Activated CD8-positive, alpha-beta memory T cell treated with anti-CD3 and anti-CD28 coated beads for 1 hour (primary cell): ENCODE measurements at places on chromosomes 4 and X.

DNA sequence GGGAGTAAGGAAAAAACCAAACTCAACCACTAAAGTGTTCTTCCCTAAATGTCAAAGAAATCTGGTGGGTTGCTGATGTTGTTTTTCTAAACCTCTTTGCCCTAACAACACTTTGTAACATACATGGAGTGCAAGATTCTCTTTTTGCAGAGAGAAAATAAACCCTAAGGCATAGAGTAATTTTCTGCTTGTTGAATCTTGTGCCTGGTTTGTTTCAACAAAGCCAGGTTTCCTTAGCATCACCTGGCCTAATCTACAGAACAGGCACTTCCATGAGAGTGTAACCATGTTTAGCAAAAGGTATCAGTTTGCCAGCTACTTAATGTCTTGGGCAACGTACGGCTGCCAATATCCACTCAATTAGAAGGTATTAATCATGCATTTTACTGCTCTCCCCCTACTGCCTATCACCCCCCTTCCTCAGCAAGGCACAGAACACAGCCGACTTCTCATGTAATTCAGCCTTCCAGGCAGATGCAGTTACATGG lies 219.2 kb downstream of the MAML3 start:
- DNase-seq, result no peak

GRCh38 chrX:35829501-35829900 lies 31.4 kb downstream of the MAGEB16 start:
- no peak for DNase-seq

- no peak for DNase-seq
Measured at GRCh38 chrX:133586443-133586842, 171.2 kb upstream of the GPC4 start.

- no peak for DNase-seq
Measured at GRCh38 chr4:108700081-108700757, 49.8 kb downstream of the OSTC start.

GRCh38 chrX:42803320-42803719 lies 25.4 kb upstream of the PPP1R2C start:
- no peak for DNase-seq

GRCh38 chrX:153477901-153478300 lies 7.5 kb upstream of the HAUS7 start:
- no peak for DNase-seq

- DNase-seq, result no peak
Measured at GRCh38 chr4:74451214-74451661, 6.3 kb downstream of the AREG start.

GRCh38 chr4:88535090-88535755 lies 11.6 kb upstream of the PYURF start:
- DNase-seq, result no peak

- no peak for DNase-seq
Measured at GRCh38 chrX:54045563-54046228, 1.4 kb upstream of the PHF8 start.

- no peak for DNase-seq
Measured at GRCh38 chrX:110791071-110791470, 4.5 kb downstream of the CHRDL1 start.

GRCh38 chrX:140507223-140507981 lies 2.5 kb upstream of the SOX3 start:
- DNase-seq, result no peak

- DNase-seq, result no peak
Measured at GRCh38 chr4:47705326-47705981, 132.4 kb downstream of the CORIN start.

DNA sequence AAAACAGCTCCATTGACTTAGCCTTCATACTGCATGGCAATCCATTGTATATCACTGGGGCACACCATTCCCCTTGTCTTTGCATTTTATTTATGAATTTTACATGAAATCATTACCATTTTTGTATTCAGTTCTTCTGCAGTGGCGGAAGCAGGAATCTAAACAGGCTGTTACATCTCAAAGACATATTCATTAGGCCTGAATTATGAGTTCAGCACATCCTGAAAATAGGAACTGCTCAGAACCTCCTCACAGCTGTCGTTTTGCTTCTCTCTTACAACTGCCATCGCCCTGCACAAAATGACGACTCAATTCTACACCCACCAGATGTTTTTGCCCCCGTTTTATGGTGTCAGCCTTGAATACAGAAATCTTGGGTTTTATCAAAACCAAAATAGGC lies 474.4 kb upstream of the MAGEB18 start:
- DNase-seq, result no peak

- DNase-seq, result peak; percentile 15
Measured at GRCh38 chrX:72094894-72095293, 36.8 kb downstream of the RTL5 start.

- DNase-seq, result no peak
Measured at GRCh38 chr4:14867847-14868246, 134.4 kb upstream of the CPEB2 start.

GRCh38 chr4:22754116-22754515 lies 61.4 kb downstream of the GBA3 start:
- no peak for DNase-seq

DNA sequence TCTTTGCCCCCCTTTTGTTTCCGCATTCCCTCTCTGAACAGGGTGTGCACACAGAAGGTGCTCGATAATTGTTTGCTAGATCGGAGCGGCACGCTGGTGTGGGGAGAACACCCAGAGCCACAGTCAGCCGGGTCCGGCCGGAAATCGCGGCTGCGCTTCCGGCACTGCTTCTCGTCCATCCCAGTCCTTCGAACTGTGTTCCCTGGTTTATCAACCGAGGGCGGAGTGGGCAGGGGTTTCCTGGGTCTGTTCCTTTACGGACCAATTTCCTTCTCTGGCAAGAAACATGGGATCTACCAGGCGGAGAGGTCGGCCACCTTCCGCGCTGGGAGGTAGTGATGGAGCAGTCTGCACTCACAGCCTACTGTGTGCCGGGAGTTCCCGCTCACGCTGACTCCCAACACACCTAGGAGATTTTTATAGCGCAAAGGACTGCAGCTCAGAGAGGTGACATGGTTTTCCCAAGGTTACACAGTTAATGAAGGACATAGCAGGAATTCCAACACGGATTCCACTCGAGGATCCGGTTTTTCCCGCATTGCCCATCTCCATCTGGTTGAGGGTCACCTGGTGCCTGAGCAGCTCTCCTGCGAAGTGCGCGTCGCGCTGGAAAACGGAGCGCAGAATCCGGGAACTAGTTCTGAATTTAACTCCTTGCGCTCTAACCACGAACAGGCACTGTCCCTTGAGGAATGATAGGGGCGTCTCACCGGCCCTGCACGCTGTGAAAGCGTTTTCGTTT lies 6.8 kb downstream of the MSX1 start:
- no peak for DNase-seq

- no peak for DNase-seq
Measured at GRCh38 chrX:119687661-119688413, 5.1 kb downstream of the SEPTIN6 start.

DNA sequence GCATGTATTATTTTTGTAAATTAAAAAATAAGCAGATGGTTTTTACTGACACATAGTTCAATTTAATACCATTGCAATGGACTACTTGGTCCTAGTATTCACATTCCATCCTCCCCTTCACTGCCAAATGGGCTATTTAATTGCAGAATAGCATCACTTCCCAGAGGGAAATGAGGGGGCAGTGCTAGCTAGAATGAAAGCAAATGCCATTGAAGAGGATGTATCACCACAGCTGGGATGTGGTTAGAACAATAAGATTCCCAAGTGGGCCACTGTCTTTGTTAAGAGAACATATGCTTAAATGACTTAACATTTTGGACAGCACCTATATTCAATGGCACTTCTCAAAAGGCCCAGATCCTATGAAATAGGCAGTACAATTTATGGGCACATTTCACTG lies 224.7 kb downstream of the RBMX2 start:
- DNase-seq, result no peak

- DNase-seq, result no peak
Measured at GRCh38 chr4:124564121-124564520, 148.4 kb downstream of the ANKRD50 start.

- DNase-seq, result no peak
Measured at GRCh38 chrX:38868941-38869401, 67.7 kb downstream of the MID1IP1 start.

- no peak for DNase-seq
Measured at GRCh38 chr4:3340038-3340699, 47.3 kb downstream of the RGS12 start.

- no peak for DNase-seq
Measured at GRCh38 chr4:82728301-82728700, 70.3 kb downstream of the SCD5 start.

GRCh38 chrX:64205735-64206501 lies 410 bp upstream of the AMER1 start:
- peak; percentile 66 for DNase-seq

DNA sequence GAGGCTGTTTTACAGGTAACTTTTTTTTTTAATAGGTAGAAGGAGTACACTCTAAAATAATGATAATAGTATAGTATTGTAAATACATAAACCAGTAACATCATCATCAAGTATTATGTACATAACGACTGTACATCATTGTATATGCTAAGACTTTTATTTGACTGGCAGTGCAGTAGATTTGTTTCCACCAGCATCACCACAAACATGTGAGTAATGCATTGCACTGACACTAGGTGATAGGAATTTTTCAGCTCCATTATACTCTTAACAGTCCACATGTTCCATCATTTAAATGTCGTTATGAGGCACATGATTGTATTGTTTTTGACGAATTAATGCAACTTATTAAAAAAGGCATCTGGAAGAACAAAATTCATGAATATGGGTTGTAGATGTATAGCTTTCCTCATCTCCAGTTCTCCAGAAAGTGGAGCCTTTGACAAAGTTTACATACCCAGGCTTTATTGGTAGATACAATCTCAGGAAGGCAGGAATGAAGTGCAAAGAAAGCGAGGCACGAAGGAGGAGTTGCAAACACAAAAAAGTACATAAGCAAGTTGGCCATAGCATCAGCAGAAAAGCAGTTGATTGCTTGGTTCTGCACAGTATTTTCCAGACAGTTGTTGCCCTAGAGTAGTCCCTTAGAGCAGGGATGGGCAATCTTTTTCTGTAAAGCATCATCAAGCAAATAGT lies 336.9 kb upstream of the NR3C2 start:
- no peak for DNase-seq

DNA sequence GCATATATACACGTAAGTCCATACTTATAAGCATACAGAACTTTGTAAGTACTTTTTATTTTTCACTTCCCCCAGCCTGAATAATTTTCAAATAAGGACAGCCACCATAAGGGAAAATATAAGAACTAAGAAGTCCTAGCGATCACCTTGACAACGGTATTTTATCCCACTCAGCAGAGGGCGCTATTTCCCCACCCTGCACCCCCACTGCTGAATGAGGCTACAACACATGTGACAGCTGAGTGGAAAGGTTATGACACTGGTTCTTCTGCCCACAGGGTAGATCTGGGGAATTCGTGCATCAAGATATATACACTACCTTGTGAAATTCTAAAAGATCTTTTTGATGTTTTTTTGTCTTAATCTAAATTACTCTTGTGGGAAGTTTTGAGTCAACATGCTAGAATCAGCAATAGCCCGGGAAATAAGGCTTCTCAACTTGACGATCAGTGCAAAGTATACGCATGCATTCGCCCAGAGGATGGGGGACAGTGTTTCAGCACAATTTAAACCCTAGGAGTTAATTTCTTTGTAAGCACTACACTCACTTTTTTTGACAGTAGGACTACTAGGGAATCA lies 151.5 kb downstream of the CORIN start:
- peak; percentile 22 for DNase-seq

DNA sequence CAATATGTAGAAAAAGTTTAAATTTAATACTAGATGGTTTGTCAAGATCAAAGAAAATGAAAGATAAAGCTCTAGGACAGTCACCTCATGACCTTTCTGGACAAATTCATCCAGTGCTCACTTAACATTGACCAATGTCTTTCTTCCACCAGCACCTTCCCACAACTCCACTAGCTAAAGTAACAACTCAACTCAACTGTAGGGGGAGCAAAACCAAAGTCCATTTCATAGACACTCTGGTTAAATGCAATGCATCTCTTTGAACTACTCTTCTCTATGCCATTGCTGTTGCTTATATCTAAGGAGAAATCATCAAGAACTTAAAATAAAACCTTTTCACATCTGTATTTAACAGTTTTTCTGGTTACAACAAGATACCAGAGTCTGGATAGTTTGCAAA lies 25.1 kb downstream of the UGT2B4 start:
- no peak for DNase-seq

DNA sequence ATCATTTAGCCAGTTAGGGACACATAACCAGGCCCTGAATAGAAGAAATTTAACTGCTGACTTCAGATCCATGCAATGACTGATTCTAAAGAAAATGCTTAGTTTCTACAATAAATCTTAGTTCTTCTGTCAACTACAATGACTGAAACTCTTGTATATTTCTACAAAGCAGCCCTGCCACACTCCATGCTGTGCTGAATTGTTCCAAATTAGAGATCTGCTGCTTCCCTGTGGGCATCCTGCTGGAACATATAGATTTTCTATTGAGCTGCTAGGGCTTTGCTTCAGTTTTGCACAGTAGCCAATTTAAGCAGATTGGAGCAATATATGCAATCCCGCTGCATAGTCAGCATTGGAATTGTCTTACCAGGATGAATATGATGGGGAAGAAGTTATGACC lies 312.8 kb upstream of the SMIM31 start:
- DNase-seq, result no peak

GRCh38 chr4:155772459-155773195 lies 13.8 kb downstream of the GUCY1B1 start:
- no peak for DNase-seq

GRCh38 chr4:155608225-155608885 lies 58.3 kb upstream of the GUCY1A1 start:
- DNase-seq, result no peak

DNA sequence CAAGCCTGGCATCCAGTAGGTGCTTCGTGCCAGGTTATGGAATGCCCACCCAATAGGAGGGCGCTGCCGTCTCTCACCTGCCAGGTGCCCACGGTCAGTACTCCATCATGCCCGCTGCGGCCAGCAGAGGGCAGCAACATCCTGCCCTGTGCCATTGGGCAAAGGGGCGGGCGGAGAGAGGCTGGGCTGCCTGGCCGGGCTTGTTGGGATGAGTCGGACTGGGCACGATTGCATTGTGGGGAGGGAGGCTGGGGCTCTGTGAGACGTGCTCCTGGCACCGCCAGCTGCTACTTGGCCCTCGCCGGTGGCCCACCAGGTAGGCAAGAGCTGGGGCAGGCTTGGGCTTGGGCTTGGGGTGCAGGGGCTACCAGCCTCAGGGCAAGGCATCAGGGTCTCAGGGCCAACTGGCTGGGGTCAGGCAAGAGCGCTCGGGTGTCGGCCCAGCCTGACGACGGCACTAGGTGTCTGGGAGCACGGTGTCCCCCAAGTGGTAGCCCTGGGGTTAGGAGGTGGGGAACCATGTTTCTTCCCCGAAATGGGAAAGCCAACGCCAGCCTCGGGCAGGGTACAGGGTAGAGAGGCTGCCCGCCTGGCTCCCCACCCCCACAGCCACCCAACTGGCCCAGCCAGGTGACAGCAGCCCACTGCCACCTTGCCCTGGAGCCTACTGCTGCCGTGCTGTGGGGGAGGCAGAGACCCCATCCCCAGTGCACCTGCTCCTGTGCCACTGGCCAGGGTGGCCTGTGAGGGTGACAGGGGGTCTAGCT lies at the start of gene PLXNB3:
Gene PLXNB3, plus strand, starts transcription at position 261 of the 767 bp plus-strand sequence. CDS start 1,287 bp downstream, outside the sequence.
- DNase-seq, result peak; percentile 34

DNA sequence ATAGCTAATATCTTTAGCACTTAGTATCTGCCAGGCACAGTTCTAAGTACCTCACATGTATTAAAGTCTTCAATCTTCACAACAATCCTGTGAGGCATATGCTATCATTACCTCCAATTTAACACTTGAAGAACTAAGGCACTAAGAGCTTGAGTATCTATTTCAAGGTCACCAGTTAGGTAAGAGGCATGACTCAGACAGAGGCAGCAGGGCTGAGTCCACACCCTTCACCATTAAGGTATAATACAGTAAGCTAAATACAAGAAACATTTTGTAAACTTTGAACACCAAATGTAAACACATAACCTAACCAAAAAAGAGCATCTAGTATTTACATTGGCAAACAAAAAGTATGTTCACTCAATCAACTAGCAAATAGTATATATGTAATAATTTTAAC lies 1410.9 kb downstream of the PCDH18 start:
- no peak for DNase-seq
